ENCODE measurements at places on chromosomes 3 and 15.

GRCh38 chr3:100022506-100022905 is 91.8 kb downstream of the FILIP1L start:
- no peak for DNase-seq

- DNase-seq: no peak
Measured at GRCh38 chr15:66894986-66895780, 170.2 kb upstream of the SMAD3 start.

- DNase-seq: no peak
Measured at GRCh38 chr3:55797084-55797483, 310.0 kb upstream of the WNT5A start.

- no peak for DNase-seq
Measured at GRCh38 chr3:81585937-81586336, 175.5 kb downstream of the GBE1 start.

GRCh38 chr3:125594125-125594524 is 1.2 kb downstream of the OSBPL11 start:
- no peak for DNase-seq

DNA sequence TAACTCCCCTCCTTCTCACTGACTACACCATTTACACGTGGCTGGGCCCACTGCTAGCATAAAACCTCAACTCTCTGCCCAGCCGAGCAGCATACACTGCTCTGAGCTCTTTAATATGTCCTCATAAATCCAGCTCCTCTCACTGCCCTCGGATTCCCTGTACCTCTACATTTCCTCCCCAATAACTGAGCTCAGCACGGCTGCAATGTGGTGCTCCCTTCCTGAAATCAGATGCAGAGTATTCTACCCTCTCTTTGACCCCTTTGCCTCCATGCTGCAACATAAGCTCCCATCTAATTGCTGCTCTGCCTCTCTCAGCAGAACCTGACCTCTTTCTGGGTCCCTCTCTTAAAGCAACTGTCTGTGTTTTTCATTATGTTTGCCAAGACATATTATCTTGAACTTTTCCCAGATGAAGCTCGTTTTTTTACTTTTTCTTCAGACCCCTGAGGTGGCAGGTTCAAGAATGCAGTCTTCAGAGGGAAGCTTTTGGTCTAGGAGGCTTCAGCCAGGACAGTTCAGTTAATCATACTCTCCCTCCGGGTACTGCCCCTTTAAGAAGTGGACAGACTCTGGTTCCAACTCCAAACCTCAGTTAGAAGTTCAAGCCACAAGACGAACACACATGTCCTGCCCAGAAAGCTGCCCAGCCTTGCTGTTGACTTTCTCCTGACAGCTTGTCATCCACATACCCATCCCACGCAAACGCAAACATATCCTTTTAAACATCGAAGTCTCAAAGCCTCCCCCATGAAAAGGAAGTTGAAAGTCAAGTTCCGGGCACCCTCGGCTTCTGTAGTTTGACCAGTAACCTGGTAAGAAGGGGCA is 81.1 kb upstream of the NEO1 start:
- no peak for DNase-seq

DNA sequence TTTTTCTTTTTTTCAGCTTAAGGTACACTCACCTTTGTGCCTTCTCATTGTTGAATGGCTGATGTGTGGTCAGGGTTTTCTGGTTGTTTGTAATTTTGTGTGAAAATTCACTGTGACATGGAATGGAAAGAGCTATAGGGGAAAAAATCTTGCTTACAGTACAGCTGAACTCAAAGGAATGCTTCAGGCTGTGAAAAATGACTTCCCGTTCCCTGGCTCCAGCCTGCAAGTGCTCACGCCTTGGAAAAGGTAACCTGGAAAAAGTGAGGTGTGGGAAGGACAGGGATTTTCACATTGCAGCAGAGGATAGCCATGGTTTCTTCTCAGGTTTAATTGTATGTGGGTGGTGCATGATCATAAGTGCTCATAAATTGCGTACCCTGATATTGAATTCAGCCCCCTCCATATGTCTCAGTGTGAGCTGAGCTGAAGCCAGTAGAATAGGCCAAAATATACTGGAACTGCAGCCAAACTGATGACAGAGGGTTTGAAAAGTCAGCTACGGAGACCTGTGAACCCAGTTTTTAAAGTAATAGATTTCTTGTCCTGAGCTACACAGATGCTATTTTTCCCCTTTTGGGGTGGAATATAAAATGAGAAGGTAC is 228.7 kb upstream of the RASGRP1 start:
- DNase-seq: no peak

DNA sequence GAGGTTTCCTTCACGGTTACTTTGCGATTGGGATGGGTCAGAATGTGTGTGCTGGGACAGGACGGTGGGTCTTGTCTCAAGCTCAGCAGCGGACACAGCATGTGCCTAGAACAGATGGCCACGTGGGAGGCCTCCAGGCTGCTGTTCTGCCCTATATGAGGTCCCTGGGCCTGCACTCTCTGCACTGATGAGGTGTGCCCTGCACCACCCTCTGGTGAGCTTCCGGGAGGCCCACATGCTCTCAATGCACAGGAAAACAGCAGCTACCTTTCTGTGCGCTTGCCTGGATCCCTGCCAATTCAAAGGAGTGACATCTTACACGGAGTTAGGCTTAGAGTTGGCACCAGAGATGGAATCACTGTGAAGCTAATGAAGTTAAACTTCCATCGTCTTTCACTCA is 59.8 kb downstream of the BOC start:
- peak; percentile 30 for DNase-seq

GRCh38 chr3:47855461-47856383 is 52.8 kb downstream of the DHX30 start:
- no peak for DNase-seq

DNA sequence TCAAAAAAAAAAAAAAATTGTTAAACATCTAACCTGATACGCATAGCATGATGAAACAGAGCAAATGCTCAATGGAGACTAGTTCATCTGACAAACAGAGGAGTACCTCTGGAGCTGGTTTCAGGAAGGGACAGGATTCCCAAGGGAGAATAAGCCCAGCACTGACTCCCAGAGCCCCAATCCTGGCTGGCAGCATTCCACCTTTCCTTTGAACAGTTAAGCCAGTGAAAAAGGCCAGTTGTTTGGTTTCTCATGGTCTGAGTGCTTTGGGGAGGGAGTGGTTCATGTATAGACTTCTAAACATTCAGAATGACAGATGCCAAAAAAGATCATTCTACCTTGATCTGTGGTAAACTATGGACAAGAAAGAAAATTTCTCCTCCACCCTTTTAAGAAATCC is 277.9 kb upstream of the RARB start:
- no peak for DNase-seq

- DNase-seq: no peak
Measured at GRCh38 chr3:6180171-6180570, 680.7 kb upstream of the GRM7 start.

GRCh38 chr15:36878684-36879262 is 221.6 kb downstream of the MEIS2 start:
- DNase-seq: no peak
